ENCODE measurements at places on chromosomes 12 and 14.

DNA sequence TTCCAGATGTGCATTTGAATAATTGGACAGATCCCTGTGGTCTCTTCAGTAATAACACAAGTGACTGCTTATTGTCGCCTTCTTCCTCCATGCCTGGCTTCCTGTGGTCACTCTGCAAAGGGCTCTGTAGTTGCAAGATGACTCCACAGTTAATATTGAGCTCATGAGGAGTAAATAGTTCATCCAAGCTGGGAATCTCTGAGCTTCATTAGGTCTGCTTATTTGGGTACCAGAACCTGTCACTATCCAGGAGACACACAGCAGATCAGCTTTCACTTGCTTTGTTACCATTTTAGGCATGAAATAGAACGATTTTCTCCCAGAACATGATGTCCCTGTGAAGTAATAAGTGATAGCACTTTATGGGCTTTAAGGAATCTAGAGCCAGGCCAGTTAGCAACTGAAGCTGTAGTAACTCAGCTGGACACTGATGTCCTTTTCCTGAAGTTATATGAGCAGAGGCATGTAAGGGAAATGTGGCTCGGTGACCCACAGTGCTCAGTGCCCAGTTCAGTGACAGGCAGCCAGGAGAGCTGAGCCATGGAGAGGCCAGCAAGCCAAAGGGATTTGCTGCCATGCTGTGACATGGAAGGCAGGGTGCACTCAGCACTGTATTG is 50.1 kb downstream of the CRADD start:
- no peak for DNase-seq

DNA sequence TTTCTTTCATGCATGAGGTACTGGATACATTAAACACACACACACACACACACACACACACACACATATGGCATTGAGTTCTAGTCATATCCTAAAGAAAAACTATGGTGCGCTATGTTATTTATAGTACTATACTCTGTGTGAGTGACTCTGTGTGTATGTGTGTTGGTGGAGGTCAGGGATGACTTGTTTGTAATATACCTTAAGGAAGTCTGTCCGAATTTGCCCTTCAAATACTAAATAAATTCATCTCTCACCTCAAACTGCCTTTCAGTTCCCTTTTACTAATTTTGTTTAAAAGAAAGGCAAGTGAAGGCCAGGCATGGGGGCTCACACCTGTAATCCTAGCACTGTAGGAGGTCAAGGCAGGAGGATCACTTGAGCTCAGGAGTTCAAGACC is 2.1 kb upstream of the AKAP5 start:
- no peak for DNase-seq

- no peak for DNase-seq
Observed at GRCh38 chr12:96822641-96823040, 84.4 kb upstream of the NEDD1 start.

DNA sequence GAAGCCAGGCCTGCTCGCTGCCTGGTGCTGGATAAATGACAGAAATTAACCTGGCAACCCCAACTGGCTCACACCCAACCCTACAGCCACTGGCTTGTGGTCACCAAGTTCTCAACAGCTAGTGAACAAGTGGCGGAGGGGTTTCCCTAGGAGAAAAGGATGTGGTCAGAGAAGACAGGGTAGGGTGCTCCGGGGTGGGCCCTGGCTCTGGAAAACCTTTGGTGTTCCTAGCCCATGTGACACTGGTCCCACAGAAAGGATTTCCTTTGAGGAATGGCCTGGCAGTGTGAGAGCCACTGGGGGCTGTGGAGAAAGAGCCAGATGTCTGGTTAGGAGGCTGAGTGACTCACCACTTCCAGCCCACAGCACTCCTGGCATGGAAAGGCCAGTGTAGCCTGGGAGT is 8.7 kb downstream of the SYNE3 start:
- DNase-seq, result peak; percentile 71

GRCh38 chr14:90179357-90179756 is 77.0 kb upstream of the PSMC1 start:
- no peak for DNase-seq

DNA sequence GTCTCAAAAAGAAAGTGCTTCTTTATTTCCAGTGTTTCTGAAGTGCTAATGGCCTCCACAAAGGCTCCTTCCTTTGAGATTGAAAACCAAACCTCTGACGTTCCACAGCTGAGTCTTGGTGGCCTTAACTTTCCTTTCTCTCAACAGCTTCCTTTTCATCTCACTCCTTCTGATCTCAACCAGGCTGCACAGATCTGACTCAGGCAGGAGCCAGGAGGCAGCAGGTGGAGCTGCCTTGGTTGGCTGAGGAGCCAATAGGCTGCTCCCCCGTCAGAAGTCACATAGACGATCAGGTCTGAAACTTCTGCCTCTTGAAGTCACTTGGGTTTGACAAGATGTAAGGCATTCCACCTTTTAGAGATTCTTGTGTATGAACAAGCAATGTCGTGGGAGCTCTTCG is 9.1 kb upstream of the KCNA5 start:
- no peak for DNase-seq

GRCh38 chr14:54174457-54174856 is 217.8 kb upstream of the BMP4 start:
- DNase-seq, result no peak

DNA sequence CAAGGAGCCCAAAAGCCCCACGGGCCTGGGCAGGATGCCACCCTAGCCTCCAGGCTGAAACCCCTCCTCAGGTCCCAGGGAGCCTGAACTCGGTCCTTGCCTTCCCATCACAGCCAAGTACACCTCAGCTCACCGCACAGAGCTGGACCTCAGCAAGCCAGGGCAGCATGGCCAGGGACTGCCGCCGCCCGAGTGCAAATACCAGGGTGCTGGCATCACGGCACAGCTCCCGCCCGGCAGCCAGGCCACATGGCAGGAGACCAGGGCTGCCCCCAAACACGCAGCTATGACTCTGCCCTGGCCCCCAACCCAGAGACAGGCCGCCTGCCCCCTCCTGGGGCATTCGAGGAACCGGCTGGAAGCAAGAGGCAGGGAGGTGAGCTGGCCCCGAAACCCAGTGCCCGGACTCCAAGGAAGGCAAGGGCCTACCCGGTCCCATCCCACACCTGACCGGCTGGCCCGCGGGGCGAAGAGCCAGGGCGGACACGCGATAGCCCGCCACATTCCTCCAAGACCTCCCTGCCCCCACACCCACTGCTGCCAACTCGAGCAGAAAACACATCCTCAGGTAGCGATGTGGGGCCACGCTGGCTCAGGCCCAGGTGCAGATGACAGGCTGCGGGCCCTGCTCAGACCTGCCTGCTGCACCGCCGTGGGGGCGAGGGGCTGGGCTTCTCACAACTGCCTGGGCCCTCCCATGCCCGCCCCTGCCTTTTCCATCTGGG is 2.7 kb downstream of the JAG2 start:
- DNase-seq, result no peak

GRCh38 chr14:38207736-38208617 is at the start of gene SSTR1:
SSTR1 (plus strand) TSS chr14:38207904; CDS start chr14:38209390, 1,486 bp downstream.
- DNase-seq, result no peak

Data from NB4 (cell line).